Panc1 (cell line): ENCODE measurements at places on chromosomes 6 and 20. TPM values are rescaled to one million over a fixed set of nuclear protein-coding genes. Genes with fewer than 3 reads are reported as not detected.

Gene SLC17A1
- not detected for total RNA-seq

Gene SEC63
- 172 TPM for total RNA-seq

Gene JPH2
- total RNA-seq: 0.49 TPM

Gene PSMB1
- total RNA-seq: 305 TPM

Gene HLA-DQB1
- total RNA-seq: 0.51 TPM

Gene RPN2
- 250 TPM for total RNA-seq

Gene E2F1
- 64.2 TPM for total RNA-seq

Gene ADGRF4
- 0.10 TPM for total RNA-seq

Gene DEFB124
- total RNA-seq: not detected

DNA sequence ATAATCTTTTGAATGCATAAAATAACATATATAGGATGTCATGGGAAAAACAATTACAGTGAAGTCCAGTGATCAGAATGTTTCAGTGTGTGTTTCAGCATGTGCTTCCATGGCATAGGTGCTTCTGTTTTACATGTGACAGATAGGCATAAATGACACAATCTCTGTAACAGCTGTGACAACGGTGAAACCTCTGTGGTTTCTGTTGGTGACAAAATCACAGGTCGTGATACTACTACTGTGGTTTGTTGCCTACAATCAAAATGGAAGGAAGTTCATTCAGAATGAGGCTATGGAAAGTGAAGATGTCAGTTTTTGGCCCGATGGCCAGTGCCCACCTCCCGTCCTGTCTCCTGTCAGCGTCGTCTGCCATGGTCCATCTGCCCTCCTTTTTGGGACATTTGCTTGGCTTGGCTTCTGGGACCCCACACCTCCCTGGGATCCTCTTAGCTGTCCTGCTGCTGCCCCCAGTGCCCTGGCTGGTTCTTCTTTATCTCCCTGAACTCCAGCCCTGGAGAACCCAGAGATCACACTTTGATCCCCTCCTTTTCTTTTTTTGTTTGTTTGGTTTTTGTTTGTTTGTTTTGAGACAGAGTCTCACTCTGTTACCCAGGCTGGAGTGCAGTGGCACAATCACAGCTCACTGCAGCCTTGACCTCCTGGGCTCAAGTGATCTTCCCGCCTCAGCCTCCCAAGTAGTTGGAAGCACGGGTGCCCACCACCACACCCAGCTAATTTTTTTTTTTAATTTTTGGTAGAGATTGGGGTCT is 79.3 kb upstream of the NAA20 start:
- no peaks in the 10 kb centered on the region for H3K36me3 ChIP-seq
- no peaks in the 10 kb centered on the region for H3K27me3 ChIP-seq
- H3K4me1 ChIP-seq: peaks cover 7% of the 10 kb centered on the region; the same call in 1 of the 2 replicates
- no peak overlapping the region for H3K27ac ChIP-seq
- H3K4me3 ChIP-seq: no peak overlapping the region

DNA sequence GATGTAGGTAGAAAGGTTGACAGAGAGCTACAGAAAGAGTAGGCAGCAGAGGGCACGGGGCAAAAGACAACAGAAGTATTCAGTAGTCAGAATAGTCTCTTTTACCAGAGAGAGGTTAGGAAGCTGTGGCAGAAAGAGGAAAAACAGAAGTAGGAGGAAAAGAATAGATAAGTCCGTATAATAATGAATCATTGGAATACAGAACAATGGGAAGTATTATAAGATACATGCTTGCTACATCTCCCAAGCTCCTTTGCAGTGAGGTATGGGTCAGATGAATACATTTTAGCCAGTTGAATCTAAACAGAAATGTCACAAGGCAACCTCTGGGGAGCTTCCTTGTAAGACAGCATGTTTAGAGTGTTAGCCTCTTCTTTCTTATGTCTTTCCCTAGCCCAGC is 570.5 kb upstream of the CITED2 start:
- no peak overlapping the region for H3K4me3 ChIP-seq
- no peak overlapping the region; the same call in 1 of the 2 replicates for H3K27ac ChIP-seq
- no peaks in the 10 kb centered on the region for H3K36me3 ChIP-seq
- no peaks in the 10 kb centered on the region for H3K27me3 ChIP-seq
- DNase-seq: no peak

DNA sequence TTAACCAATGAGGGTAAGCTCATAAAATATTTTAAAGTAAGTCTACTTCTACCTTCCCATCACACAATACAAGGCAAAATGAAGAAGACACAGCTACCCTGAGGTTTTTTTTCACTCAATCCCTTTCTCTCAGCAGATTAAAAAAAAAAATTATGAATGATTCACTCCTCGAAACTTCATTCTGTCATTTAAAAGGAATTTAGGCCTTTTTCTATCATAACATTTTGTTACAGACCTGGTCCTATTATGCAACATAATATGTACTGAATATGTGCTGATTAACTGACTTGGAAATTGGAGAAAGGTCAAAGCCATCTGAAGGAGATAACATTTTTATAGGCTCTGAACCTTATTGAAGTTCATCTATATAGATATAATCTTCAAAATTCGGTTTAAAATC is 45.5 kb downstream of the PRL start:
- H3K4me3 ChIP-seq: no peak overlapping the region
- H3K27me3 ChIP-seq: no peaks in the 10 kb centered on the region
- H3K27ac ChIP-seq: no peak overlapping the region
- no peak for DNase-seq
- no peaks in the 10 kb centered on the region for H3K36me3 ChIP-seq

DNA sequence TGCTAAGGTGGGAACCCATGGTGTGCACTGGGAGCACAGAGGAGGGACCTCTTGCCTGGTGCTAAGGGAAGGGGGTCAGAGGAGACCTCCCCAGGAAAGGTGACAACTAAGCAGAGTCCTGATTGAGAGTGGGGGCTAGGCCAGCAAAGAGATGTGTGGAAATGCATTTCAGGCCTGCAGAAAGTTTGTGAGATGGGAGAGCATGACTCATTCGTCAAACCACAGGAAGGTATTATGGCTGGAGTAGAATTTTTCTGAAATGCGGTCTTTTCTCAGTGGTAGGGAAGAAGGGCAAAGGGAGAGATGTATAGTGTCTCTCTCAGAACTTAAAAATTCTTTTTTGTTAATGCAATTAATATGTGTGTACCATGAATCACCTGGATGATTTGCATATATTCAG is 23.6 kb upstream of the EDN1 start:
- no peaks in the 10 kb centered on the region for H3K36me3 ChIP-seq
- DNase-seq: no peak
- no peaks in the 10 kb centered on the region for H3K27me3 ChIP-seq

- DNase-seq: no peak
- no peaks in the 10 kb centered on the region; the same call in 1 of the 2 replicates for H3K36me3 ChIP-seq
- H3K27ac ChIP-seq: no peak within 1 kb of the TSS
- H3K27me3 ChIP-seq: peaks cover 39% of the 10 kb centered on the region
Measured at GRCh38 chr20:46308258-46309157, at the start of gene CDH22. TSS of gene CDH22 (minus strand) at chr20:46308498. CDS start at chr20:46251294, 57,204 bp downstream.

GRCh38 chr20:24658920-24659660 is 189.7 kb downstream of the SYNDIG1 start:
- no peaks in the 10 kb centered on the region for H3K36me3 ChIP-seq
- no peak overlapping the region for H3K4me3 ChIP-seq
- no peak overlapping the region for H3K27ac ChIP-seq
- no peaks in the 10 kb centered on the region for H3K27me3 ChIP-seq

DNA sequence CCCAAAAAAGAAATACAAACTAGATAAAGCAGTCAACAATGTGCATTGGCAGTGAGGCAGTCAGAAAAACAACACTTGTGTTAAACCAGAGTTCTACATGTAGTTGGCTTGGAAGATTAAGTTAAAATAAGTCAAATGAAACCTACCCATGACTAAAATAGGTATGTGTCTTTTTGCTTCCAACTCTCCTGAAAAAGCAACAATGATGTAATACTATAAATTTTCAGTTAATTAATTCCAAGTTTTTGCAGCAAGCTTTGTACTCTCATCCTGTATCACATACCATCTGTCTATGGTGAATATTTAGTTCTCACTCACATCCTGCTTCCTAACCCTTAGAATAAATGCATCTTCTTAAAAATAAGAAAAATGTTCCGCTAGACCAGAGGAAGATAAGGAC is 261.5 kb downstream of the KIF16B start:
- H3K4me1 ChIP-seq: no peaks in the 10 kb centered on the region
- H3K27ac ChIP-seq: no peak overlapping the region
- no peak overlapping the region for H3K4me3 ChIP-seq
- no peaks in the 10 kb centered on the region for H3K36me3 ChIP-seq
- H3K27me3 ChIP-seq: no peaks in the 10 kb centered on the region

DNA sequence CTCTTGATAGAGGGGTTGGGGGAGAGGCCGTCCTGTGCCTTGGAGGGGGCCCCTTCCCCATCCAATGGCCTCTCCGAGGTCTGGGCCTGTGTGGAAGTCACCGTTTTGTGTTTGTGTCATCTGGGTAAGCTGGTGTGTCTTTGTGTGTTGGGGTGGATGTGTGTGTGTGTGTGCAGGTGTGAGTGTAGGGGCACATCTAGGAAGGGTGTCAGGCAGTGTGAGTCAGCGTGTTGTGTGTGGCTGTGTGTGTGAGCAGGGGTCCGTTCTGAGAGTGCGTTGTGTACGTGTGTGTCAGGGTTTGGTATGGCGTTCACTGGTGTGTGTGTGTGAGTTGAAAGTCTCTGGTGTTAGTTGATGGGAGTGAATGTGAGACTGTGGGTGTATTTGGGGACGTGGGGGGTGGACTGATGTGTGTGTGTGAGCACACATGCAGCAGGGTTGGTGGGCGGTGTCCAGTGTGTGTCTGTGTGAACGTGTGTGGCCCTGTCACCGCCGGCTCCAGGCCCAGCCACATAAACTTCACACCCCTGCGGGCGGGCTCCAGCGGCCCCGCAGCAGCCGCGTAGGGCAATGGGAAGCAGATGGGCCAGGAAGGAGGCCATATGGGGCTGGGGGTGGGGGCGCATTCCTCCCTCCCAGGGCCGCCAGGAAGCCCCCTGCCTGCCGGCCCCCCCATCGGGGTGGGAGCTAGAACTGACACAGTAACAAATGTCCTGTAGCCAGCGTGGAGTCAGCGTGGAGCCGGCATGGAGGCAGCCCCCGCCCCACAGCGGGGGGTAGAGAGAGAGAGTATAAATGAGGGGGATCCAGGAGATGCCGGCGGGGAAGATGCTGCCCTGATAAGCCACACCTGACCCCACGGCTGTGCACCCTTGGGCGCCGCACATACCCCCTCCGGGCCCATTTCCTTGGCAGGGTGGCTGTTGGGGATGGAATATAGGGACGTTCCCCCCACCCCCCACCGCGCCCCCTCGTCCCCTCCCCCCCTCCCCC is 32.1 kb downstream of the SNAI1 start:
- peaks cover 14% of the 10 kb centered on the region for H3K4me1 ChIP-seq

GRCh38 chr20:2688041-2688591 is 4.5 kb upstream of the EBF4 start:
- H3K27me3 ChIP-seq: no peaks in the 10 kb centered on the region
- no peak overlapping the region for H3K27ac ChIP-seq
- peaks cover 7% of the 10 kb centered on the region; the same call in 1 of the 2 replicates for H3K4me1 ChIP-seq
- H3K4me3 ChIP-seq: no peak overlapping the region
- no peaks in the 10 kb centered on the region for H3K36me3 ChIP-seq

- no peak overlapping the region for H3K4me3 ChIP-seq
- peak; percentile 33 for DNase-seq
- H3K27me3 ChIP-seq: no peaks in the 10 kb centered on the region
- no peaks in the 10 kb centered on the region for H3K4me1 ChIP-seq
- no peaks in the 10 kb centered on the region for H3K36me3 ChIP-seq
Measured at GRCh38 chr6:115838763-115839401, 221.8 kb downstream of the FRK start.

GRCh38 chr6:163354761-163355425 is 59.6 kb upstream of the QKI start:
- H3K27ac ChIP-seq: no peak overlapping the region
- no peaks in the 10 kb centered on the region for H3K36me3 ChIP-seq
- peaks cover 12% of the 10 kb centered on the region for H3K4me1 ChIP-seq
- no peak for DNase-seq
- H3K27me3 ChIP-seq: no peaks in the 10 kb centered on the region
- H3K4me3 ChIP-seq: no peak overlapping the region

- no peak for DNase-seq
- H3K27me3 ChIP-seq: no peaks in the 10 kb centered on the region
- no peaks in the 10 kb centered on the region for H3K36me3 ChIP-seq
Measured at GRCh38 chr6:128806261-128806660, 76.7 kb upstream of the LAMA2 start.

DNA sequence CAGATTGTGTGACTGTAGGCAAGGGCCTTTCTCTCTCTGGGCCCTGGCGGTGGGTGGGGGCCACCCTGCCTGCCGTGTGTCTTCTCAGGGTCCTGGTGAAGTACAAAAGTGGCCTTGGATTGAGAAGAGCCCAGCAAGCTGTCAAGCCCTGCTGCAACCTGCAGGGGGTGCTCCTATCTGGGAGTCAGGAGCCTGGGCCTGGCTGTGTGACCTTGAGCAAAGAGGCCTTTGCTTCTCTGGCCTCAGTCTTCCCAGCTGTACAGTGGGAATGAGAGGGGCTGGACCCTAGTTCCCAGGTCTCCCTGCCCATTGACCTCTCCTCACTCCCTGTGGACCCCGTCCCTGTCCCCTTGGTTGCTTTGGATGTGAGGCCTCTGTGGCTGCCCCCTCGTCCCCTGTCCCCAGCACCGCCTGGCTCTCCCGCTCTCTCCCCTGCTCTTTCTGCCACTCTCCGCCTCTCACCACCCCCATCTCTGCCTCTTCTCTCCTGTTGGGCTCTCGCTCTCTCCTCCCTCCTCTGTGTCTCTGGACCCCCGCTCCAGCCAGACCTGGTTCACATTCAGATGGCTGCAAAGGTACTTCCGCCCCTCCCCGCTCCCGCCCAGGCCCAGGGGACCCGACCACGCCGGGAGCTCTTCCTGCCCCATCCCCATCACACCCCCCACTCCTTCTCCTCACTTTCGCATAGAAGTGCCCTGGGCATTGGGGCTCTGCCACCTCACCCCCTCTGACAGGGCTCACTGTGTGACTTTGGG is 46.7 kb downstream of the SRC start:
- no peaks in the 10 kb centered on the region for H3K4me1 ChIP-seq
- H3K27me3 ChIP-seq: no peaks in the 10 kb centered on the region
- H3K36me3 ChIP-seq: no peaks in the 10 kb centered on the region
- H3K4me3 ChIP-seq: no peak overlapping the region
- no peak overlapping the region for H3K27ac ChIP-seq
- no peak for DNase-seq

DNA sequence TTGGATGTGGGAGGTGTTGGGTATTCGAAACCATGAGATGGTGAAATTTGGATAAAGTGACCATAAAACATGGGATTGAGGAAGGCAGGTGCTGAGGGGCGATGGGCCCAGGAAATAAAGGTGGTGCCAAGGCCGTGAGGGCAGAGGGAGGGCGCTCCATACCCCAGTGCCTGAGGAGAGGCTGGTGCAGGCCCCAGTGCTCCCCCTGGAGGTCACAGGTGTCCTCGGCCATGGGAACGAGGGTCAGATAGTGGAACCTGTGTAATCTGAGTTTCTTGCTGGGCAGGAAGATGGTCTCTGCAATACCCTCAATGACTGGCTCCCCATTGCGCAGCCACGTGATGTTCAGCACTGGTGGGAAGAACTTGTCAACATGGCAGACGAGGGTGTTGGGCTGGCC is 16.2 kb downstream of the HLA-DPB1 start:
- peaks cover 31% of the 10 kb centered on the region for H3K27me3 ChIP-seq
- H3K4me3 ChIP-seq: no peak overlapping the region
- no peak overlapping the region for H3K27ac ChIP-seq
- H3K4me1 ChIP-seq: no peaks in the 10 kb centered on the region

GRCh38 chr20:2476742-2477615 is 6.4 kb upstream of the SNRPB start:
- H3K4me1 ChIP-seq: no peaks in the 10 kb centered on the region
- H3K4me3 ChIP-seq: no peak overlapping the region
- no peaks in the 10 kb centered on the region for H3K27me3 ChIP-seq

GRCh38 chr20:47031004-47031403 is 136.4 kb downstream of the EYA2 start:
- DNase-seq: no peak
- no peaks in the 10 kb centered on the region for H3K36me3 ChIP-seq
- no peak overlapping the region for H3K4me3 ChIP-seq
- no peaks in the 10 kb centered on the region for H3K27me3 ChIP-seq

GRCh38 chr6:135493218-135493961 is 4.2 kb downstream of the AHI1 start:
- no peak for DNase-seq
- no peaks in the 10 kb centered on the region for H3K27me3 ChIP-seq
- H3K4me1 ChIP-seq: no peaks in the 10 kb centered on the region
- no peak overlapping the region for H3K27ac ChIP-seq
- H3K4me3 ChIP-seq: no peak overlapping the region
